Right forelimb (tissue), 1 donor: ENCODE measurements at places on chromosomes 5 and 9.

- DNase-seq, result no peak
Observed at GRCh38 chr5:143678148-143678905, 133.6 kb upstream of the HMHB1 start.

GRCh38 chr9:1267141-1267570 lies 217.0 kb downstream of the DMRT2 start:
- DNase-seq, result no peak

DNA sequence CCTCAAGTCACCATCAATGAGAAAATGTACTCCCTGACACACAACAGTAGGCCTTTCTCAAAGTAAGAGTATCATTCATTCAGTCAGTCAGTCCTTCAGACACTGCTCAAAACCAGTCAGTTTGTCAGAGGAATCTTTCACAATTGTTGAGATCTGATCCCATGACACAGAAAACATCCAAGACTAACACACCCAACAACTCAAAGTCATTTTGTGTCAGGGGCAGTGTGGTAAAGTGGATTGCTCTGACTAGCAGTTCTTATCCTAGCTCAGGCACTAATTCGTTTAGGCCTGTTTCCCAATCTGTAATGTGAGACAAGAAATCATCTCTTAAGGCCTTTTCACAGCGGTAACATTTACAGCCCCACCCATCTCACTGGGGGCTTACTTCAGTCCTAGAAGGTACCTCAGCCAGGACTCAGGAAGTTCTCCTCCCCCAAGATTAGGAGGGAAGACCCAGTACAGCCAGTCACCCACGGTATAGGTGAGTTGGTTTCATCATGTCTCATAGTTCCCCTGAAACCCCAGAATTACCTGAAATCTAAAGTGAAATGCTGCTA lies 31.9 kb downstream of the SH3TC2 start:
- no peak for DNase-seq

DNA sequence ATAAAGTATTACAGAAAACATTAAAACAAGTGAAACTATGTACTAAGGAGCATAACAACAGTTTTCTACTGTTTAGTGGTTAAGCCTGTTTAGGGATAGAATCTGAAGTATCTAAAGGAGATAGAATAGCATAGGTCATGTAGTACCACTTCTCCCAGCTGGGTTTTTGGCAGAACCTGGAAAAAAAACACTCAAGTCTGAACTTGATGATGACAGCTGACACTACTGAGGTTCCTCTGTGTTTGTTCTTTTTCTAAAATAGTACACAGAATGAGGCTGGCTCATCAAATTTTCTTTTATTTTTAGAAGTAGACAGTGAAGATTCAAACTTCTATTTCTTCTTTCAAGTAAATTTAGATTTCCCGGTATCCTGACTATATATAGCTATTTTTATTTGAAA lies 203.8 kb upstream of the ACO1 start:
- DNase-seq, result no peak

- no peak for DNase-seq
Observed at GRCh38 chr9:121269642-121270254, 1.8 kb downstream of the GSN start.

GRCh38 chr9:130119519-130120298 lies 52.5 kb upstream of the NCS1 start:
- DNase-seq, result no peak

GRCh38 chr9:16075696-16076095 lies 522.9 kb downstream of the CCDC171 start:
- DNase-seq, result no peak

GRCh38 chr9:16532681-16533450 lies 337.6 kb downstream of the BNC2 start:
- DNase-seq, result no peak

GRCh38 chr9:123929177-123929869 lies 603 bp downstream of the DENND1A start:
- no peak for DNase-seq
